Mesothelial cell of epicardium (in vitro differentiated cells): ENCODE measurements at places on chromosomes 1 and 21. TPM values are rescaled to one million over a fixed set of nuclear protein-coding genes. Genes with fewer than 3 reads are reported as not detected.

DNA sequence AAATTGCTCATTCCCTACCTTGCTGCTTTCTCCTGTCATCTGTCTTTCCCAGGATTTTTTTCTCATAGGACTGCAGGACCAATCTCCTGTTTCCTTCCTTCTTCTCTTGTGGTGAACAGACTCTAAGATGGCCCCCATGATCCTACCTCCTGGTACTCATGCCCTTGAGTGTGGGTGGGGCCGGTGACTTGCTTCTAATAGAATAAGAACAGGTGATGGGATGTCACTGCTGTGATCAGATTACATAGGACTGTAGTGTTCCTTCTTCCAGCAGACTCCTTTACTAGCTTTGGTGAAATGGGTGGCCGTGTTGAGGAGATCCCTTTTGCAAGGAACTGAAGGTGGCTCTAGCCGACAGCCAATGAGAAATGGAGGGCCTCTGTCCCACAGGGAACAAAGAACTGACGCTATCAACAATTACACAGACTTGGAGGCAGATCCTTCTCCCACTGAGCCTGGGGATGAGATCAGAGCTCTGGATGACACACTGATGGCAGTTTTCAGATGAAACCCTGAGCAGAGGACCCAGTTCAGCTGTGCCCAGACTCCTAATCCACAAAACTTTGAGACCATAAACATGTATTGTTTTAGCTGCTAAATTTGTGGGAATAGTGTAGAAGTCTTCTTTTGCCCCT is 7.5 kb downstream of the GSTM3 start:
- H3K27me3 ChIP-seq, result no peaks in the 10 kb centered on the region
- H3K4me1 ChIP-seq, result peaks cover 21% of the 10 kb centered on the region
- peaks cover 32% of the 10 kb centered on the region for H3K36me3 ChIP-seq
- H3K27ac ChIP-seq, result no peak overlapping the region
- no peak for DNase-seq

GRCh38 chr1:178501705-178502329 is 5.1 kb upstream of the CLEC20A start:
- H3K36me3 ChIP-seq, result no peaks in the 10 kb centered on the region
- H3K27me3 ChIP-seq, result no peaks in the 10 kb centered on the region
- DNase-seq, result peak; percentile 84

The A3GALT2 gene
- total RNA-seq, result 0.51 to 0.58 TPM (median 0.52 TPM) in 3 replicates

DNA sequence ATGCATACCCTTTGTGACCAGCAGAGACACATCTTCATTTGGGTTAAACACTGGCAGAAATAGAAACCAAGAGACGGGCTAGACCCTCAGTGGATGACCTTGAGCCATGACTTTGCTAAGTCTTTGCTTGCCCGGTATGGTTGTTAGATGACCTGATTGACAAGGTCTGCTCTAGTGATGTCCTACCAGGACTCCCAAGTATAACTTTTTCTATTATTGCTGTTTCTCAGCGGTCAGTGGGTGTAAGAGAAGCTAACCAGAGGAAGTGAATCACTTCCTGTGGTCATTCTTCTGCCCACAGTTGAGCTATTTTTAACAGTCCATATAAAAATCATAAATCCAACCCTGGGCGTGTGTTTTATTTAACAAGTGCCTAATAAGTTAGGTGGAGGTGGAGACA is 126.2 kb upstream of the ETS2 start:
- H3K4me1 ChIP-seq, result peaks cover 22% of the 10 kb centered on the region
- H3K36me3 ChIP-seq, result no peaks in the 10 kb centered on the region
- H3K27me3 ChIP-seq, result peaks cover 29% of the 10 kb centered on the region
- no peak for DNase-seq
- no peak overlapping the region for H3K27ac ChIP-seq
- no peak overlapping the region for H3K4me3 ChIP-seq

The HOOK1 gene
- total RNA-seq, result 57.2 to 73.7 TPM (median 67.6 TPM) in 3 replicates

DNA sequence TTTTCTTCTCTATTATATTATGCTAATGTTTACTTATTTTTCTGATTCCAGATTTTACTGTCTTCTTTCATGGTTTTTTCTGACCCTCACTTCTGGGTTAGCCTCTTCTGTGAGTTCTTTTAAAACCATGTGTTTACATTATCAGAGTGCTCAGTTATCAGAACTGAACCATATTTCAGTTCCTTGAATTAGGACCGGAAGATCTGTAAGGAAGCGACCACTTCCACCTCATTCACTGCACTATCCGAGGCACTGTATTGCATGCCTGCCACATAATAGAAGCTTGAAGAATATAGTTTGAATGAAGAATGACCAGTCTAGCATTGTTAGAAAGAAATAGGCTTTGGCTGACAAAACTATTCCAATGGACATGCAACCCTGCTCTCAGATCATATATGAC is 281.0 kb upstream of the DEPDC1 start:
- no peaks in the 10 kb centered on the region for H3K27me3 ChIP-seq
- H3K4me1 ChIP-seq, result no peaks in the 10 kb centered on the region
- peak overlapping the region; percentile 63 for H3K27ac ChIP-seq
- H3K4me3 ChIP-seq, result no peak overlapping the region
- DNase-seq, result no peak

GRCh38 chr21:32099812-32100416 is 178.9 kb downstream of the MIS18A start:
- H3K27me3 ChIP-seq, result no peaks in the 10 kb centered on the region
- H3K4me1 ChIP-seq, result peaks cover 9% of the 10 kb centered on the region
- DNase-seq, result no peak
- H3K4me3 ChIP-seq, result no peak overlapping the region

- no peaks in the 10 kb centered on the region for H3K27me3 ChIP-seq
- no peaks in the 10 kb centered on the region for H3K36me3 ChIP-seq
- peaks cover 3% of the 10 kb centered on the region for H3K4me1 ChIP-seq
- H3K4me3 ChIP-seq, result no peak overlapping the region
- H3K27ac ChIP-seq, result no peak overlapping the region
These were observed 265.8 kb downstream of the LRRC7 start for GRCh38 chr1:69833536-69833935.

The F5 gene
- 32.2 to 43.5 TPM (median 38.6 TPM) in 3 replicates for total RNA-seq

DNA sequence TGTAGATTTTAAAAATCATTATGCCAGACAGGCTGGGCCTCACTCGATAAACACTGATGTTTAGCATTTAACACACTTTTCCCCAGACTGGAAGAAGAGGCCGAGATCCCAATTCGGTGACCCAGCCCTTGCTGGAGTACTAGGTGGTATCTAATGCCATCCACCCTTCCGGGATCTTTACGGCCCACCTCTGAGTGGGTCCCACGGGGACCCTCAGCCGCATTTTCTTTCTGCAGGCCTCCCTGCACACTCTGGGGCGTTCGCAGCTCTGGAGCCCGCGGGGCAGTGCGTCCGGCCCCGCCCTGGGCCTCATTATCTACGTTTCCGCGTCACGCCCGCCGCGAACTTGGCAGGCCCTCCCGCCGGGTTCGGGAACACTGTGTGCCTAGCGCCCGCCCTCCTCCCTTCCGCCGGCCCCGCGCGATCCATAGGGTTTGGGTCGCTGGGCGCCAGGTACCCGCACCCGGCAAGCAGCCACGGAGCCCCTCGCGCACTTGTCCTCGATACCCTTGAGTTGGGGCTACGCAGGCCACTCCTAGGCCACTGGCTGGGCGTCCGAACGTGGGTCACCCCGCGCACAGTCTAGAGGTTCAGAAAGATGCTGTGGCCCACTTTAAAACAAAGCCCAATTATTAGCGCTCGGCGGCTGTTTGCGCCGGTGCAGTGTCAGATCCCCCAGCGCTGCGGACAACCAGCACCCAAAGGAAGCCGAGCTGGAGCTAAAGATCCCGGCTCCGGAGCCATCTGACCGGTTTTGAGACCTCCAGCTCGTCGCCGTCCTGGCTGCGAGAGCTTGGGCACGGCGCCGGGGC is 950 bp upstream of the EVA1C start:
- H3K27ac ChIP-seq, result no peak overlapping the region
- DNase-seq, result no peak
- peaks cover 84% of the 10 kb centered on the region for H3K27me3 ChIP-seq
- no peaks in the 10 kb centered on the region for H3K36me3 ChIP-seq
